Femur (tissue), 1 donor: ENCODE measurements at places on chromosomes 5 and 9.

DNA sequence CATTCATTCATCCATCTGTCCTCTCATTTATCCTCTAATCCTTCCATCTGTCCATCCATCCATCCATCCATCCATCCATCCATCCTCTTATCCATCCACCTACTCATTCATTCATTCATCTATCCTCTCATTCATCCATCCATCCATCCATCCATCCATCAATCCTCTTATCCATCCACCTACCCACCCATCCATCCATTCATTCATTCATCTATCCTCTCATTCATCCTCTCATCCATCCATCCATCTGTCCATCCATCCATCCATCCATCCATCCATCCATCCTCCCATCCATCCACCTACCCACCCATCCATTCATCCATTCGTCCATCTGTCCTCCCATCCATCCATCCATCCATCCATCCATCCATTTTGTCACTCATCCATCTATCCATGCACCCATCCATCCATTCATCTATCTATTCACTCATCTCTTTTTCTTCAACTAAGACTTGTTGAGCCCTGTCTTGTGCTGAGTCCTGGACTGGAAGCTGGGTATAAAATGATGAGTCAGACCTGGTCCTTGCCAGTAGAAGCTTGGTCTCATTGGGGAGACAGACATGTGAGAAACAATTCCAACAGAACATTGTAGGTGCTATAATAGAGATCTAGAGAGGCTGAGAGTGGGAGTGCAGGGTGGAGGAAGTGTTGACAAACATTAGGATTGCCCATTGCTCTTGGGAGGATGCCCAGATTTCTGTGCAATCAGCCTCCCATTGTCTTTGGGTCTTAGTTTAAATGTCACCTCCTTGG, 55.0 kb upstream of the IER5L start:
- no peak for DNase-seq

- no peak for DNase-seq
Measured at GRCh38 chr5:145574889-145575573, 260.1 kb downstream of the PRELID2 start.

DNA sequence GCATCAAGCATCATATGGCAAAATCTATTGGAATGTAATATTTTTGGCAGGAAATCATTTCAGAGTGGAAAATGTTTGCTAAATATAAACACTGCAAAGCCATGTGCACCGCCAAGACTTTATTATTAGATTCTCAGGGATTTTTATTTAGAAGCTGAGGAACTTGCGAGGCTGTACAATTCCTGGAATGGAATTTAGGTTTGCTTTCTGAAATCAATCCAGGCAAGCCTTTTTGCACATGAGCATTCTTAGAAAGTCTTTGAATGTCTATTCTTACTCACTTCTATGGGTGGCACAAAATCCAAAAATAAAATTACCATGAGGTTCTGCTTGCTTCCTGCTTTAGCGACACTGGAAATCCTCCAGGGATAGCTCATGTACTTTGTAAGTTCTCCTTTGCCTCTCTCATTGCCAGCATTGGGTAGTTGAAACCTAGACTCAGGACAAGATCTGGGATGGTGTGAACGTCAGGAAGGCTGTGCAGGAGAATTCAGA, 71.5 kb upstream of the PALM2AKAP2 start:
- DNase-seq, result no peak

GRCh38 chr9:91515074-91515687, 91.5 kb upstream of the NFIL3 start:
- no peak for DNase-seq

DNA sequence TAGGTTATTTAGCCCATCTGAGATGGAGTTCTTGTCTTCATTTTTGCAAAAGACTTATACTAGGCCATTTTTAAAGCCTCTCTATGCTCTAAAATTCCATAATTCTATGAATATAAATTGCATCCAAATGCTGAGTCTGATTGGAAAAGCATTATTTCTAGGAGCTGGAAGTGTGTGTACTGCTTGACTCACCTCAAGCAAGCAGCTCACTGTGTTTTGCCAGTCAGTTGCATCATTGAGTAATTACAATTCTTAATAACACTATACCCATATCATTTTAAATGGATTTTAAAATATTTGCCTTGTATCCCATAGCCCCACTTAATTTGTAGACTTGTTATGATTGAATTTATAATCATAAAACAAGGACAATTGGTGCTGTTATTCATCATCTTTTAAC, 161.0 kb downstream of the PAM start:
- DNase-seq, result no peak
